GM12878 (cell line): ENCODE measurements at places on chromosomes 5 and 9.

GRCh38 chr9:86636519-86636918, 282.3 kb upstream of the TUT7 start:
- no peak for DNase-seq

DNA sequence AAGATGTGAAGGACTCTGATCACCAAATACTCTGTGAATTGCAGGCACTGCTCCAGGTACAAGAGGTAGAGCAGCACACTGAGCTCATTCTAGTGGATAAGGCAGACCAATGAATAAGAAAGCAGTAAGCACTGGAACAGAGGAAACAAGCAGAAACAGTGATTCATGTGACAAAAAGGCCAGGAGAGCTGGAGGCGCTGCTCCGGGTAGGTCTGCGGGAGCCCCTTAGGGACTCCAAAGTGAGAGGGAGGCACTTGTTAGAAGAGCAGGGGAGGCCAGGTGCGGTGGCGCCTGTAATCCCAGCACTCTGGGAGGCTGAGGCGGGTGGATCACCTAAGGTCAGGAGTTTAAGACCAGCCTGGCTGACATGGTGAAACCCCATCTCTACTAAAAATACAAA, 231.6 kb upstream of the NFIL3 start:
- no peak for DNase-seq

GRCh38 chr9:126663661-126664072, 49.9 kb downstream of the LMX1B start:
- no peak for DNase-seq

- DNase-seq = no peak
Measured at GRCh38 chr5:143078313-143078712, 308.1 kb downstream of the ARHGAP26 start.

DNA sequence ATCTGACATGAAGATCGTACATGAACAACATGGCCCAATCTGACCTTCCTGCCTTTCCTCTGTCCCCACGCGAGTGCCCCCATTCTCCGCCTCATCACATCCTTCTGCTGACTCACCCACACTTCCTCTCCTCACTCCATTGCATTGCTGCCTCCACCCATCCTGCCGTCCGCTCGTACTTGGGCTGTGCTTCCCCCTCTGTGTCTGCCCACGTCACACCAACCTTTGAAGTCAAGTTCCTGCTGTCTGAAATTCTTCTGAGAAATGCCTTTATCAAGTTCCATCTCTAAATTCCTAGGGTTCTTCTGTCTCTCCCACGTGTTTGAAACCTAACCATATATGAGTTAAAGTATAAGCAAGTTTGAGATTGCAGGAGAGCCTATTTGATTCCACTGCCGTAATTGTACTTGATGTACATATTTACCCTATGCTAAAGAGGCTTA, 18.0 kb upstream of the STARD4 start:
- peak; percentile 57 for DNase-seq
